ENCODE measurements at places on chromosomes 13 and 19. TPM values are rescaled to one million over a fixed set of nuclear protein-coding genes. Genes with fewer than 3 reads are reported as not detected.

The SUPT20H gene
- 35.0 TPM for total RNA-seq

The PRODH2 gene
- total RNA-seq, result 86.7 TPM

The PTH2 gene
- not detected for total RNA-seq

The ZNF71 gene
- total RNA-seq, result 5.8 TPM

The KLK3 gene
- total RNA-seq, result not detected

The ZNF66 gene
- 5.1 TPM for total RNA-seq

The ZNF835 gene
- not detected for total RNA-seq

The CXCL17 gene
- not detected for total RNA-seq

The DIAPH3 gene
- total RNA-seq, result 9.3 TPM

The ZGLP1 gene
- total RNA-seq, result 0.56 TPM

The RNF113B gene
- total RNA-seq, result not detected

The ZSCAN5B gene
- total RNA-seq, result not detected

The PDCD5 gene
- 332 TPM for total RNA-seq

The FGF21 gene
- not detected for total RNA-seq

The TSHZ3 gene
- not detected for total RNA-seq

The TMC4 gene
- 0.24 TPM for total RNA-seq

The SIGLECL1 gene
- not detected for total RNA-seq

The TPTE2 gene
- total RNA-seq, result not detected

The ZNF681 gene
- total RNA-seq, result not detected

The SPRY2 gene
- total RNA-seq, result 7.4 TPM

The PLA2G4C gene
- 1.7 TPM for total RNA-seq

The CBLC gene
- 1.8 TPM for total RNA-seq

The PSG7 gene
- total RNA-seq, result not detected

The DLL3 gene
- total RNA-seq, result 0.53 TPM

The PDE4C gene
- 1.4 TPM for total RNA-seq

All from HepG2 (cell line).